ENCODE measurements at places on chromosomes 11 and 22.

DNA sequence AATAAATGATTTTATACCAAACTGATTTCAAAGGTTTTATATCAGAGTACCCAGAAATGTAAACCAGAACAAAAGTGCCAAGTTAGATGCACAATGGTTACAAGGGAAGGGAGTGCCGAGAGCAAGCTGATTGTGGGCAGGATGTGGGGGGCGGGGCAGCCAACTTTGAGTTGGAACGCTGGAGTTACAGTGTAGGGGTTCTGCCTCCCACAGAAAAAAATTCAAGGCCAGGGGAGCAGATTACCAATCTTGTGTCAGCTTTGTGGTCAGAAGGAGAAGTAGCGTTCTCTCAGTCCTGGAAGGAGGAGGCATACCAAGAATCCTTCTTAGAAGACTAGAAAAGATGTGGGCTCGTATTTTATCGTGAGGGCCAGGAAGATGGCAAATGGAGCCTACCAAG, 15.9 kb upstream of the POU2AF2 start:
- peak; percentile 51 for DNase-seq

DNA sequence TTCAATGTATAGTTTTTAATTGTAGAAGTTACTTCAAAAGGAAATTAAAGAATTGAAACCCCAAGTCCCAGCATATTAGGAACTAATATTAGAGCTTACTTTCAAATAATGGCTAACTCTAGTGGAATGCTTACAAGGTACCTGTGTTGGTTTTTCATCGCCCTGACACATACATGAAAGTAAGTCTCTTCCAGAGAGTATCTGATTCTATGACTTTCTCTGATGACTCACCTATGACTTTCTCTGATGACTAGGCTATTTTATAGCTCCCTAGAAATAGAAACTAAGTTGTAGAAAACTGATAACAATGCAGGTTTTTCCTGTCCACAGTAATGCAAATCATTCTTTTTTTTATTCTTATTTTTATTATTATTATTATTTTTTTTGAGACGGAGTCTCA, 33.6 kb upstream of the MMP7 start:
- peak; percentile 46 for DNase-seq

- DNase-seq: no peak
These were observed 15.4 kb upstream of the PEX26 start for GRCh38 chr22:18062421-18062820.

DNA sequence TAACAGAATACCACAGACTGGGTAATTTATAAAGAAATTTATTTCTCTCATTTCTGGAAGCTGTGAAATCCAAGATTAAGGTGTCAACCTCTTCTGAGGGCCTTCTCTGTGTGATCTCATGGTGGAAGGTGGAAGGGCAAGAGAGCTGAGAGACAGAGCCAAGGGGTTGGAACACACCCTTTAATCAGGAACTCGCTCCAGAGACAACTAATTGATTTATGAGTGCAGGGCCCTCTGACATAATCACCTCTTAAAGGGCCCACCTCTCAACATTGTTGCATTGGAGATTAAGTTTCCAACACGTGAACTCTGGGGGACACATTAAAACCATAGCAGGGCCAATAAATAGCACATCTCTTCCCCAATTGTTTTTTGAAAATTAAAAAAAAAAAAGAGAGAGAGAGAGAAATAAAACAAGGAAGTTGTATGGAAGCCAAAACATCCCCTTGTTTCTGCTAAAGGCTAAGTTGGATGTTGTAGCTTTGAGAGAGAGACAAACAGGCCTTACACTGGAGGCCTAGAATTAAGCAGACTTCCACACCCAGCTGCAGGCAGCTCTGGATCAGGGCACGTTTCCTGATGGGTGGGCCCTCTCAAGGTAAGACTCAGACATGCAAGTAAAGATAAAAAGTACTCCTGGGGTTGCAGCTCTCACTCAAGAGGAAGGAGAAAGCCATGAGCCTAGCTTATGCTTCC, 64.1 kb upstream of the BIRC3 start:
- DNase-seq: no peak

DNA sequence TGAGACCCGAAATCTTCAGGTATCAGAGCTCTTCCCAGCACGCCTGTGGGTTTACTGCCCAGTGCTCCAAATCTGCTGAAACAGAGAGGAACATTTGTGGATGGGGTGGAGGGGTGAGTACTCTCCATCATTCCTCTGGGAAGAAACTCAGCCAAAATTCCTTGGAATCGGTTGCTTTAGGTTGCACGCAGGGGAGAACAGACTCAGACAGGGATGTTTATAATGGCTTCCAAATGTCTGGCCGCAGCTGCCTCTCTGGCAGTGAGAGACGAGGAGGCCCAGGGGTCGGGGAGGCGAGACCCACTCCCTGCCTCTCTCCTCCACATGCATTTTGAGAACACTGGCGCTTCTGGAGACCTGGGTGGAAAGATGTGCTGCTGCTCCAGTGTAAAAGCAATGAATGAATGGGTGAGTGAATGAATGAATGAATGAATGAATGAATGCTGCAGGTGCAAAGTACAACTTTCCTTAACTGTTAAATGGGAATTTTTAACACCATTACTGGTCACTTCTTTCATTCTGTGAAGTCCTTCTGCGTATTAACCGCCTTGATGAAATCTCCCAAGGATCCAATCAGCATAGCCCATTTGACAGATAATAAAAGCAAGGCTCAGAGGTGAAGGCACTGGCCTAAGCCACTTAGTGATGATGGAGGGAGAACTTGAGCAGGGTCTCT, 437.4 kb downstream of the MIAT start:
- no peak for DNase-seq

DNA sequence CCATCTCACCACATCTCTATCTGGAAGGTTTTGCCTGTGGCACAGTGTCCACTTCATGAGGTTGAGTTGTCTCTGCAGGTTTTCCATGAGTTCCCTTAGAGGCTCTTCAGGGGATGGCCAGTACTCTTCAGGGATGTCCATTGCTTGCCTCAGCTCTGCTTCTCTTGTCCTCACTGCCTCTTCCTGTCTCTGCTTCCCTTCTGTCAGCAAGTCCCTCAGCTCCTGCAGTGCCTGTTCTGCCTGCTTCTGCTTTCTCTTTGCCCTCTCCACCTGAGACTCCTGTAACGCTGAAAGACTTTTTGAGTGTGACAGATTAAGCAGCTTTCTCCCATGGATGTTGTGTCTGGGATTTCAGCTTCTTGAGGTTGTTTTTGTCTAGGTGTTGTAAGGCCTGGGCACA, 38.2 kb upstream of the MRPL17 start:
- DNase-seq: no peak

GRCh38 chr11:33179348-33179803, 18.1 kb upstream of the CSTF3 start:
- peak; percentile 23 for DNase-seq

GRCh38 chr11:118913411-118914125, 12.2 kb downstream of the BCL9L start:
- DNase-seq: peak; percentile 68

DNA sequence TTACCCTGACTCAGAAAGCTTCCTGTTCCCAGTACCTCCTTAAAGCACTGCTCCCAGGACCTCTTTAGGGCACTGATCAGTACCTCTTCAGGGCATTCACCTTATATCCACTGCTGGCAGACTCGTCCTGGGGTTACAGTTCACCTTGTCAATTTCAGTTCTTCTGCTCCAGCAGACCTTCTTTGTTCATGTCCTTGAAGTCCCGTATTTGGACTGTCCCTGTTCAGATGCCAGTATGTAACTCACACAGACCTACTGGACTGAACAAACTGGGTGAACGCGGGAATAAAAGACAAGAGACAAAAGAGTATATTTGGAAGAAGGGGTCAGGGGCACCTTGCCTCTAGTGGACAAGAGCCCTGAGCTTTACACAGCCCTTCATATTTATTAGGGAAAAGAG, 31.8 kb upstream of the NCAM1 start:
- DNase-seq: no peak

DNA sequence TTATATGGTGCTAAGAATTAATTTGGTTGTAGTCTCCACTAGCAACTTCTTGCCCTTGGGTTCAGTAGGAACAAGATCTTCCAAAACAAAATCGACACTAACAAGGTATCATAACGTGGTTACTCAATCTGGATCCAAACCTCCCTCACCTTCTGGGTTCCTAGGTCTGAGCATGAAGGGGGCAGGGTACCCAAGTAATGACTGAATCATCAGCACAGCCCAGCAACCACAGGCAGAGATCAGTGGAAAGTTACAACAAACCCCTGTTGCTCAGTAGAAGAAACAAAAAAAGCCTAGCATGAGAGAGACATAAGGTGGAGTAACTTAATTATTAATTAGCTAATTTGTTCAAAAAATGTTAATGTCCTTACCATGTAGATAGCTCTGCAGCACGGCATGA, 221.4 kb downstream of the BLID start:
- DNase-seq: no peak

DNA sequence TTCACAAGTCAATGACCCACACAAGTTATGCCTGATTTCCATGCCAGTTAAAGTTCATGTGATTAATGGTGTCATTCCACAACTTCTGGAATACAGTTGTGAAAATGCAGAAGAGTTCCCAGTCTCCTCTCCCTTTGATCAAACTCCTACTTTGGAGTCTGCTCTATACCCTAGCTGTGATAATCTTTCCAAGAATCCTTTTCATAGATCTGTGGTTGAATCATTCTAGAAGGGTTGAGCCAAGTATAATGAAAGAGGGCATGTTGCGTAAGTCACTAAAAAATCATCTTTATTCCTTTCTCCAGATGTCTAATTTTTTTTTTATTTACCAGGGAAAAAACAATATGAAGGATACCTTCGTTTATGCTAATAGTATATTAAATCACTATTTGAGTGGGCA, 89.7 kb upstream of the CARD18 start:
- no peak for DNase-seq

DNA sequence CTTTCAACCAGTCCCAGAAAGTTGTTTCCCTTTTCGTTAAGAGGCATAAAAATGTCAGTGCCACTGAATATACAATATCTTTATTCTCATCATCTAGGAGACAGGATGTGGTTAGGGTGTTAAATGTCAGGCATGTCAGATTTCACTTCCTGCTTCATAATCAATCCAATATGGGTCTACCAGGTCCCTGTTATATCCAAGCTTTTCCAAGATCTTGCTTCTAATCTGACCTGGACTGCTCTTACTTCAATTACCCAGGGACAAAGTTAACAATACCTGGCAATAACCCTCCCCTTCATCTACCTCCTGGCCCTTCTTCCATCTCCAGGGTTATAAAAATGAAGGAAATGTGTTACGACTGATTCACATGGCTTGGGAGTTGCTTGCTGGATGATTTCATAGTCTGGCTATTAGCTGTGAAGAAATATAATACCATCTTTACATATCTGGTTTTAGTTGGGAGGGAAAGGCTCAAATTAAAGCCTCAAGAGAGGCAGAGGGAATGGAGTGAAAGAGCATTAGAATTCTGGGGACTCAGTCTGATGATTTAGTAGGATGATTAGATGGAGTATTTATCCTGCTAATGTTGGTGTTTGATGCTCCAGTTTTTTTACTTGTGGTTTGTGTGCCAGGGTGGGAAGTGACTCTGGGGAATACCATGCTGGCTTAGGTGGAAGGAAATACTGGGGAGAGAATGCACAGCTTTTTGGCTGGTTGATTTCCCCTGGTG, 534.3 kb downstream of the ETS1 start:
- DNase-seq: peak; percentile 42

DNA sequence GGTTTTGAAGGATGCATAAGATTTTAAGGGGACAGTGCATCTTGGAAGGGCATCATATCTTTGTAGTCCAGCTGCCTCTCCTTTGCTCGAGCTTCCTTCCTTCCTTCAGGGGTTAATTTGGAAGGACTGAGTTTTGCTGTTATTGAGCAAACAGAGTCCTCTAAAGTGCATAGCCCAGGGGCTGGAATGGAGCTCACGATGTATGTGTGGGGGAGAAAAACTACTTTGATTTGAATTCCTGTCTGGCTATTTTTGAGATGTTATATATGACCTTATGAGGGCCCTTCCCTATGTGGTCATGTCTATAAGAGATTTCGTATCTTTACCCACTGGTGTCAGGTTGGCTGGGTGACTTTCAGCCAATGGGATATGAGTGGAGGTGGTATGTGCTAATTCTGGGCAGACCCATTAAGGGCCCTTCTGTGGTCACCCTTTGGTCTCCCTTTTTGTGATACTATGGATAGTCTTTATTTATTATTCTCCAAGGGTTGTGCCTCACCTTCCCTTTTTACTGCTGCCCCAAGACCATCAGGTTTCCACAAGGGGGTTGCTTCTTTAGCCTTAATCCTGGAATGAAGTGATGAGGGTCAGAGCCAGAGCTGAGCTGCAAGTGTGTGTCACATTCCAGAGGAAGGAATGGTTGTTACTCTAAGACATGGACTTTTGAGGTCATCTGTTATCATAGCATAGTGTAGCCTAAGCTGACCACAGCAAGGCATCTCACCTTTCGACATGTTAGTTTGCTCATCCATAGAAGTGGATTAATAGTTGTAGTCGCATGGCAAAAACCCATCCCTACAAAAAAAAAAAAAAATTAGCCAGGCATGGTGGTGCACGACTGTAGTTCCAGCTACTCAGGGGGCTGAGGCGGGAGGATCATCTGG, 54.6 kb downstream of the LRRC74B start:
- DNase-seq: no peak

DNA sequence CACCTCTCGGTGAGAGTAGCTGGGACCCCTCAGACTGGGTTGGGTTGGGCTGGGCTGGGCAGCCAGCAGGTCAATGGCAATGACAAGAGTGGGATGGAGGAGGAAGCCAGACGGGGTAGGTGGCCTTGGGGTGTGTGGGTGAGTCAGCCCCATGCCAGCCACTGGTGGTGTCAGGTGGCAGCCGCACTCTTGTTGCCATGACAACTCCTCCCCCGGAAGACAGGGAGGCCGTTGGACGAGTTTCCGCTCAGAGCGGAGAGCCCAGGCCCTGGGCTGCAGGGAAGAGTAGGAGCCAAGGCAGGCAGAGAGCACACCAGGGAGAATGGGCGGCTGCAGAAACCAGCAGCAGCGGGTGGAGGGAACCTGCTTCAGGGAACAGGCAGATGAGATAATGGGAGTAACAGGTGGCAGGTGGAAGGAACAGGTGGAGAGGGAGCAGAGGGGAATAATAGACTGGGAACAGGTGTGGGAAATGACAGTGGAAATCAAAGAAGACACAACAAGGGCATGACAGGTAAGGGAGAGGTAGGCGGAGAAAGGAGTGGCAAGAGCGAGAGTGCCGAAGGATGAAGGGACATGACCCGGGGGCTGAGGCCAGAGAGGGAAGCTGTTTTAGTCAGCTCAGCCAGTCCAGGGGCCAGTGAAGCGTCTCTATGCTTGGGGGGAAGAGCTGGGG, 8.7 kb downstream of the SPTBN2 start:
- peak; percentile 89 for DNase-seq

DNA sequence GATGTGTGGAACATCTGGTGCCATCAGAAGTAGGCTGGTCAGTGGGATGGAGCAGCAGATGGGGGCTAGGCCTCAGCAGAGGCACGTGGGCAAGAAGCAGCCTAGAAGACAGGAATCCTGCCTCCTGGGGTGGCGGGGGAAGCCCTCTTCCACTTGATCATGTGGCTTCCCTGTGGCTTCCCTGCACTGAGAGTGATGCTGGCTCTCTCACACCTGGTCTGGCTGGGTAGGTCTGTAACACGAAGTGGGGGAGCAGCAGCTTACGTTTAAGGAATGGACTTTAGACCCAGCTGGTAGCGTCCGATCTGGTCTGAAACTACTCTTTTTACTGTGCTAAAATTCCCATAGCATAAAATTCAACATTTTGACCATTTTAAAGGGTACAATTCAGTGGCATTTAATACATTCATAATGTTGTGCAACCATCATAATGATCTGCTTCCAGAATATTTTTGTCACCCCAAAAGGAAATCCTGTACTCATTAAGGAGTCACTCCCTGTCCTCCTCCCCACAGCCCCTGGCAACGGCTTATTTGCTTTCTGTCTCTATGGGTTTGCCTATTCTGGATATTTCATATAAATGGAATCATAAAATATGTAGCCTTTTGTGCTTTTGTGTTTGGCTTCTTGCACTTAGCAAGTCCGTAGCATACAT, 21.7 kb downstream of the PTPN5 start:
- no peak for DNase-seq

Data from NB4 (cell line).